Stimulated activated CD4-positive, alpha-beta T cell treated with anti-CD3 and anti-CD28 coated beads, Interleukin-1b, Interleukin-23, amount 100 ng/mL, for 4 hours (primary cell): ENCODE measurements at places on chromosomes 1 and 21.

DNA sequence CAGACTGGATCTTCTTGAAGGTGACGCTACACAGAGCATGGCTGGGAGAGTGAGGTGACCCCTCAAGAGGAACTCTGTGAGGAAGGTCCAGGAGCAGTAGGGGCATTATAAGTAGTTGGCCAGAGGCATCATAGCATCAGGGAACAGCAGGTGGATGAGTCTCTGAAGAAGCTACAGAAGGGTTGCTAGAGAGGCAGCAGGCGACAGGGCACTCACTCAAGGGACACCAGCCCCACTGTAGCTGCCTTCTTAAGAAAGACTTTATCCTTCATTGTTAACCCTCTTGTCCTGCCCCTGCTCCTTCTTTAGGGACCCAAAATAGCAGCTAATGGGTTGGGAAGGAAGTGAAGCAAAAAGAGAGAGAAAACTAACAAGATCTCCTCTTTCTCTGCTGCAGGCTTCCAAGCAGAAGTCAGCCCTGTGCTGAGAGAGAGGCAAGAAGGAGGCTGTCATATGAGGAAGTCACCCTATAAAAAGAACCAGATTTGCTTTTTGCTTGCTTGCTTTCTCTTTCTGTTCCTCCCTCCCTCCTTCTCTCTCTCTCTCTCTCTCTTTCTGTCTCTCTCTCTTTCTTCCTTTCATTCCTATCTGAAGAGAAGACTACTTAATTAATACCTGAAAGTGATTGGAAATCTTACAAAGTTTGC, 7.7 kb upstream of the CD5L start:
- no peak for DNase-seq

GRCh38 chr1:218817071-218817470, 356.6 kb upstream of the LYPLAL1 start:
- DNase-seq = no peak

DNA sequence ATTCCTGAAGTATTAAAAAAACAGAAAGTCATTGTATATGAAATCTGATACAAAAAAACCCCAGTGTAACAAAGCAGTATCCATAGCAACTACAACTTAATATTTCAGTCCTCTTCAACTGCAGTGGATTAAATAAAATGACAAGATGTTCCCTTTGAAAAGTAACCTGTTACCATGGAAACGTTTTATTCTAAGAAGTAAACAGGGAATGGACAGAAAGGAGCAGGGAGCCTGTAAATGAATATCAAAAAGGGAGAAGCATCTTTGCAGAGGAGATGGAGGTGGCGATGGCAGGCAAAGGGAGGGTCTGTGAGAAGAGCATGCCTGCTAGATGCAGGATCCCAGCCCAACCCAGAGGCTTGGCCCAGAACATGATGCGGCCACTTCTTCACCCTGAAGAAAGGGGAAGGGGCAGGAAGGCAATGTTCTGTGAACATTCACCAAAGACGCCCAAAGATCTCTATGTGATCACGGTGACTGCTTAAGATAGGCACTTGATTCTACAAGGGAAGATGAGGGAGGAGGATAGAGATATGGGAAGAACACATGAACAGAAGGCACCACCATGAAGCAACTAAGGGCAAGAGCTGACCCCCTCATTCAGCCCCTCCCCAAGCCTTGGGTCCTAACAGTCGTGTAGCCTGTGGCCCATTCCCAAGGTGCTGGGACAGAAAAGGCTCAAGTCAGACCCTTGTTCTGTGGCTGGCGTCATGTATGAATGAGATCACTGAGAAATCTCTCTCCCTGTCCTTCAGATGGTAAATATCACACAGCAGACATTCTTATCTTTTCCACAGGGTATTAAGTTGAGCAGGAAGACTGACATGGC, 200.0 kb downstream of the SLC45A1 start:
- DNase-seq = no peak

DNA sequence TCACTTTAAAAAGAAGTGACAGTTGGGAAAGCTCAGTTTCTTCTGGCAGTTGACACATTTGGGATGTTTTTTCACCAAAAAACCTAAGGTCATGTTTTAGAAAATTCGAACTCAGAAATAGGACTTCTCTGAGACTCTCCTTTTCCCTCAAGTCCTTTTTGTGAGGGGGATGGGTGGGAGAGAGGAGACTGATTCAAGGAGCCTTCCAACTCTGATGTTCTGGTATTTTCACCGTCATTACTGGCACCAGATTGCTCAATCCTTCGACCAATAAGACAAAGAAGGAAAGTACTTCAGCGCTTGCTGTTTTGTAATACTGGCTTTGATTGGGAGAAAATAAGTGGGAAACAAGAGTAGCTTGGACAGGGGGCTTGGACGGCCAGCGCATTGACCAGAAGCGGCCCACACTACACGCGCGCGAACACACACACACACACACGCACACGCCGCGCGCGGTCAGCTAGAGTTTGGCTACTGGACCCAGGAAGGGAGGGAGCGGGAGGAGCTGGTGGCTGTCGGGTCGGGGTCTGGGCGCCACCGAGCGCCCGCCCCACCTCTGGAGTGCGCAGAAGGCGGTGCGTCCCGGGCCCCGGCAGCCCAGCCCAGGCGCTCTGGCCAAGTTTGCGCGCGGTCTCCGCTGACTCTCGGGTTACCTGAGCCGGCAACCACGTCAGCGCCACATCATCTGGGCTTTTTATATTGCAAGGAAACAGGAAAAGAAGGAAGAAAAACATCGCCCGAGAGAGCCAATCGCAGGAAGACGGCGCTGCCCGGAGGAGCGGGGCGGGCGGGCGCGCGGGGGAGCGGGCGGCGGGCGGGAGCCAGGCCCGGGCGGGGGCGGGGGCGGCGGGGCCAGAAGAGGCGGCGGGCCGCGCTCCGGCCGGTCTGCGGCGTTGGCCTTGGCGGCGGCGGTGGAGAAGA, at the start of gene KCNK1:
Gene KCNK1, plus strand, starts transcription at position 855 of the 921 bp plus-strand sequence. Its CDS starts 66 bp downstream, at position 921.
- DNase-seq = no peak

GRCh38 chr1:115710859-115711624, 57.5 kb downstream of the CASQ2 start:
- no peak for DNase-seq

GRCh38 chr1:177686933-177687332, 282.9 kb downstream of the SEC16B start:
- no peak for DNase-seq

- no peak for DNase-seq
Measured at GRCh38 chr1:199856216-199856780, 171.2 kb upstream of the NR5A2 start.

- DNase-seq = no peak
Measured at GRCh38 chr1:43582162-43582566, 51.5 kb downstream of the PTPRF start.

DNA sequence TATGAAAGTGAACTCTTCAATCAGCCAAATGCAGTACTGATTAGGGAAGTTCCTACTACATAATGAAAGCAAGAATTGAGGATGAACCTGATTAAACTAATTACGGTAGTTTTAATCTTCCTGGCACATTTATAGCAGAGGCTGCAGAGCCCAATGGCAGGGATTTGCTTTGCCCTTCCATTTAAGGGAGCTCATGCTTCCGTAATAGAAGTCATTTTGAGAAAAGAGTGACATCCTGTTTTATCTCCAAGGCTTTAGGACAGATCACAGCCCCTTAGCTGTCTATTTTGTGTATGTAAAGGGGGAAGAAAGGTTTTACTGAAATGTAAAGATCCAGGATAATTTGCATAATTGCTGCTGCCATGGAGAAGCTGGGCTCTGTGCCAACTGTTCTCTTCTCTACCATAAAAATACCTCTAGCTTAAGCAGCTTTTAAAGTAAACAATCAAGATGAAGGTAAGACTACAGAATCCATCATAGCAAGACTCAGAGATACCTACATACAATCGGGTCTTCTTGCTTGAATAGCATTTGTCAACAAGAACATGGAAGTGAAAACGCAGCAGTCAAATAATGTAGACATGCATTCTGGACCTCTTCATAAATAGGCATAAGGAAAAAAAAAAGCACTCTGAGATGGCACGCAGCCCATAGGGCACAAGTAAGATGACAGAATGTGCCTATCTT, 62.5 kb downstream of the ASH1L start:
- DNase-seq = no peak

GRCh38 chr21:39542736-39543135, 70.0 kb upstream of the B3GALT5 start:
- no peak for DNase-seq

GRCh38 chr21:36282568-36283230, 37.3 kb upstream of the MORC3 start:
- no peak for DNase-seq

- no peak for DNase-seq
Measured at GRCh38 chr1:22848405-22848804, 124.3 kb downstream of the LACTBL1 start.

DNA sequence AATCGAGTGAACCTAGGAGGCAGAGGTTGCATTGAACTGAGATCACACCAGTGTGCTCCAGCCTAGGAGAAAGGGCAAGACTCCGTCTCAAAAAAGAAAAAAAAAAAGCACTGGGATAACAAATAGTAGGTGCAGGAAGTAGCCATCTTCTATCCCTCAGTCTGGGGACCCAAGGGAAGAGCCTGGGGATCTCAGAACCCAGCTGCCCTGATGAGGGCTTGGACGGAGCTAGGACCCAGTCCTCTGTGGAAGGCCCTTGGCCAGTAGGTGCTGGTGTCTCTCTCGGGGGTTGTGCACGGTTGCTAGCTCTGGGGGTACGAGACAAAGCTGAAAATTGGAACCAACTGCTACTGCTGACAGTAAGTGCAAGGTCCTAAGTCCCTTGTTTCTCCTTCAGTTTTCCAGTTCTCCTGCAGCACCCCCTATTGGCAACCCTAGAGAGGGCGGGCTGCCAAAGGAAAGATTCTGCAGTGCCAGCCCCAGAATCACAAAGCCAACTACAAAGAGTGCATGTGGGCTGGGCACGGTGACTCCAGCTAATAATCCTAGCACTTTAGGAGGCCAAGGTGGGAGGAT, 57.6 kb upstream of the KIF1B start:
- DNase-seq = no peak

GRCh38 chr1:234331507-234331906, 41.7 kb upstream of the COA6 start:
- no peak for DNase-seq

- no peak for DNase-seq
Measured at GRCh38 chr1:188027613-188028012, 1198.9 kb downstream of the PLA2G4A start.
